ENCODE measurements at places on chromosomes 6 and 20.

GRCh38 chr20:48788486-48789072 lies 39.2 kb downstream of the PREX1 start:
- no peak for DNase-seq

GRCh38 chr6:47715782-47716181 lies 17.4 kb downstream of the ADGRF4 start:
- no peak for DNase-seq

DNA sequence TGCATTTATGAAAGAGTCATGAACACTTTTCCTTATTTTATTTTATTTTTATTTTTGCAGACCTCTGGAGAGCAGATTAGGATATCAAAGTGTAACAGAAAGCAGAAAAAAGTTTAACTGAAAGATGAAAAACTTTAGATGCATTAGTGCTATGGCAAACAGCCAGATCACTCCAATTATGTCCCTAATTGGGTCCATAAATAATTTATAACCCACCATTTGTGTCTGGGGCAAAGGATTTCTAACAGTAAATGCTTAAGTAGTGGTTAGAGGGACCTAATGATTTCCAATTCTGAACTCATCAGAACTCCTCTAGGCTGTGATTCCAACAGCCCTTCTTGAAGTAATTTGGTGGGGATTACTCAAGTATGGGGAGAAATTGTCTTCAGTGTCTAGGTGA lies 93.7 kb upstream of the PROKR2 start:
- DNase-seq = no peak

DNA sequence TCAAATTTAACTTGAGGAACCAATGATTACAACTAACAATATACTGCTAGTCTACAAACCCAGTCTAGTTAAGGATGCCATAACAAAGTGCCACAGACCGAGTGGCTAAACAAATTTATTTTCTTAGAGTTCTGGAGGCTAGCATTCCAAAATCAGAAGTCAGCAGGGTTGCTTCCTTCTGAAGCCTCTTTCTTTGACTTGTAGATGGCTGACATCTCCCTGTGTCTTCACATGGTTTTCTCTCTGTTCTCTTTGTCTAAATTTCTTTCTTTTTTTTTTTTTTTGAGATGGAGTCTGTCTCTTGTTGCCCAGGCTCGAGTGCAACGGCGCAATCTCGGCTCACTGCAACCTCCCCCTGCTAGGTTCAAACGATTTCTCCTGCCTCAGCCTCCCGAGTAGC lies 56.1 kb downstream of the NCOA3 start:
- DNase-seq = no peak

- no peak for DNase-seq
Measured at GRCh38 chr6:150267686-150268561, 100.9 kb upstream of the IYD start.

- no peak for DNase-seq
Measured at GRCh38 chr6:166474721-166475565, 92.2 kb upstream of the MPC1 start.

- no peak for DNase-seq
Measured at GRCh38 chr6:131736811-131737210, 26.0 kb upstream of the CTAGE9 start.

DNA sequence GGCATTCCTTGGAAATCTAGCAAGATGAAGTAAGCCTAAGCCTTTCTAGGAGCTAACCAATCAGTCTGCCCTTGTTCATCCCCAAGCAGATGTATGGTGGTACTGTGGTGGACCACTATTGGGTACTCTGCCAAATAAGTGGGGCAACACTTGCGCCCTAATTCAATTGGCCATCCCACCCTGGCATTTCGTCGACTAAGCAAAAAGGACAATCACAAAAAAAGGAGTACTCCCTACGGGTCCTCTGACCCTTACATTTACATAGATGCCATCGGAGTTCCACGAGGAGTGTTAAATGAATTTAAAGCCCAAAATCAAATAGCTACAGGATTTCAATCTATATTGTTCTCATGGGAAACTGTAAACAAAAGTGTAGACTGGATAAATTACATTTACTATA lies 19.5 kb downstream of the CHD6 start:
- no peak for DNase-seq

DNA sequence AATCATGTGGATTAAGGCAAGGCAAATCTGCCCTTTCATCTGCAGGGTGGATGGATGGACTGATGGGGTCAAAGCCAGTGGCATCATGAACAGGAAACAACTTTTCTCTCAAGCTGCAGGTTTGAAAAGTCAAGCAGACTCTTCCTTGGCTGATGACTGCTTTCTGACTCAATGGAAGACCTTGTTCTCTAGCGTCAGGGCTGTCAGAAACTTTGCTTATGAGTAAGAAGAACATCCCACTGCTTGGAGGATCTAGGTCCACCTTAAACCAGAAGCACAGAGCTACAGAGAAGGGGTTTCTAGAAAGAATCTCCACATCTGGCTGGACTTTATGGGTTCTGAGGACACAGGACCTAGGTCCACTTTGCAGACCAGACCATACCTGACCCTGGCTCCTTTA lies 36.3 kb upstream of the CST5 start:
- no peak for DNase-seq

DNA sequence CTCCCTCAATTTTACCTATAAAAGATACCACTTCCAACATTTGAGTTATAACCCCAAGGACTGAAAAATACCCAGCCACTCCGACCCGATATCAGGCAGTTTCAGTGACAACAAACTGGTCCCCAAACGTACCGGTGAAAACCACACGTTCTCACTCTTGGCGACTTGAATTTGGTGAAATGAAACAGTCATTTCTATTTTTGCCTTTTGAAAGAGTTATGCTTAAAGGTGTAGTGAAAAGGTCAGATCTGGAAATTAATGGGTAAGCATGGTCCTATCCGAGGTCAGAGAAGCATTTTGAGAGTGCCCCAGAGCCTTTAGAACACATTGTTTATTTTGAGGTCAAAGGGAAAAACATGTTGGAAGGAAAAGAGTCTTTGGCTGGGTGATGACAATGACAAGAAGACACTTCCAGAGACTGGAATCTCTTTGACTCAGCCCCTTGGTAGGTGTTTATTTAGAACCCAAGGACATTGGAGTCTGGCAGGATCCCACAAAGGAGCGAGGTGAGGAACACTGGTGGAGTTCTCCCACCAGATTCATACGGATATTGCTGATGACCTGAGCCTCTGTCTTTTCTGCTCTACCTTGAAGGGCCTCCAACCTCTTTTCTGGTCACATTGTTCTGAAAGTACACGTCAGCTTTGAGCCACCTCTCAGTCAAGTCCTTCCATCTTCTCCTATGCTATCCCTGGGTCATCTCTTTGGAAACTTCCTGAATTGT lies 235.0 kb downstream of the GMPR start:
- DNase-seq = no peak

DNA sequence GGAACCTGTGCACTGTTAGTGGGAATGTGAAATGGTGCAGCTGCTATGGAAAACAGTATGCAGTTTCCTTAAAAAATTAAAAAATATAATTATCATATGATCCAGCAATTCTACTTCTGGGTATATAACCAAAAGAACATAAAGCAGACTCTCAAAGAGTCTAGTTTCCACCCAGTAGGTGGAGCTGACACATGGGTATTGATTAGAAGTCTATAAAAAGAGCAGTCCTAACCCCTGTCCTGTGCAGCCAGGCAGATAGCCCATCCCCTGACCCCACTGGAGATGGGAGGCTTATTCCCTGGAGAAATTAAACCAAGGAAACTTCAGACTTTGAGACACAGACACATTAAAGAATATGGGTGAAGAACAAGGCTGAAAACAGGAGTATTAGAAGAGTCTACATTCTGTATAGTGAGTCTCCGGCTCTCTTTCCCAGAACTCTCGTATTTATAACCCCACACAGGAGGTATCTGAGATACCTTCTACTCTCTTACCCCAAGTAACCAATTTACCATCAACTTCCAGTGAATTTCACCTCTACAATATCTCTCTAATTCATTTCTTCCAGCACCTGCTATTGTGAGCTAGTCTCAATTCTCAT lies 92.3 kb downstream of the SEL1L2 start:
- DNase-seq = no peak

DNA sequence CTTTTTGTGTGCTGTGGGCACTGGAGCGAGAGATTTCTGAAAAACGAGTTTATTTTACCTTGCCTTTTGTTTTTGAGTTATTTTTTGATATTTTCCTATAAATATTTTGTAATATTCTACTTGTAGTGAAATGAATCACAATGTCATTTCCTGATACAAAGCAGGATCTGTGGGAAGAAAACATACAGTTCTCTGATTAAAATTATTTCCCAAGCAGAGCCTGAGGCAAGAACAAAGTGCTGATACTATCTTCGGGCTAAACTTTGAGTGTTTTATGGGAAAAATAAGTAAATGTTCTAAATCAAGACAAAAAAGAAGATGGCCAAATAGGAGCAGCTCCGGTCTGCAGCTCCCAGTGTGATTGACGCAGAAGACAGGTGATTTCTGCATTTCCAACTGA lies 33.7 kb upstream of the ELOVL5 start:
- no peak for DNase-seq

- no peak for DNase-seq
Measured at GRCh38 chr6:84645000-84645399, 119.4 kb downstream of the TBX18 start.

GRCh38 chr20:325889-326644 lies 715 bp downstream of the SOX12 start:
- DNase-seq = peak; percentile 66

All from DND-41 (cell line).